Fibroblast of lung (primary cell): ENCODE measurements at places on chromosomes 16 and 17. TPM values are rescaled to one million over a fixed set of nuclear protein-coding genes. Genes with fewer than 3 reads are reported as not detected.

Gene GAST
- total RNA-seq: not detected in 2 replicates

Gene CTRB1
- not detected in 2 replicates for total RNA-seq

- peaks cover 3% of the 10 kb centered on the region for H3K36me3 ChIP-seq
- H3K27ac ChIP-seq: no peak overlapping the region
- no peak overlapping the region for H3K4me3 ChIP-seq
- H3K4me1 ChIP-seq: peaks cover 21% of the 10 kb centered on the region
These were observed 1.6 kb downstream of the CYGB start for GRCh38 chr17:76535788-76536510.

Gene UTS2R
- not detected in 2 replicates for total RNA-seq

Gene C16orf78
- not detected in 2 replicates for total RNA-seq

DNA sequence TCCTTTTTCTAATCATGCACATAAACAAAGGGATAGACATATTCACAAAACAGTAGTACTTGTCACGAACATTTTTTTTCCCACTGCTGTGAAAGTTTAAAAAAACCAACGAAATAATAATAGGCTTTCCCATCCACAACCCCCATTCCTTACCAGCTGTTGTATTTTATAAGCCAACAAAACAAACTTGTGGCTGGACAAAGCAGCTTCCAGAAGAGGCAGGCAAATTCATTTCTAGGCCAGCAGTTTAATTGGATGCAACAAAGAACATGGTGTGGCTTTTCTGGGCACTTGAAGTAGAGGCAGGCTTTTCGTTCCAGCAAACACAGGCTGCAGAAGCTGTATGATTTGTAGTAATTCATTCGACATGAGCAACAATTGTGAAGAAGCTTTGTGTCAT lies 56.0 kb upstream of the FAM20A start:
- H3K36me3 ChIP-seq: no peaks in the 10 kb centered on the region
- DNase-seq: no peak
- no peak overlapping the region for H3K27ac ChIP-seq

DNA sequence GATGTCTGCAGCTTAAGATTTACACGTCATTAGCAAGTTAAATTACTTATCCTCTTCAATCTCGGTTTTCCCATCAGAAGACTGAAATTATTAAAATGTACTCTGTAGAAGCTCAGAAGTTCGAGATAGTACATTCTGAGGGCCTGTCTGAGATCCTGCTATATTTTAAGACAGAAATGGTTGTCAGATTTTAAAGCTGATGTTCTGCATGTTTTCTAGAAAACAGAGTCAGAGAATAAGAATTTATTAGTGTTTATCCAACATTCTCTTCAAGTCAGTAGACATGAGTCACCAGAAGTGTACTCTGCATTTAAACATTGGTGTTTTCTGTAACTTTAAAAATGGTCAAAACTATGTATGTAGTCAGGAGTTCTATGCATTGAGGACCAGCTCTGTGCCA lies 155.2 kb upstream of the MYOCD start:
- peak; percentile 58 for DNase-seq
- H3K36me3 ChIP-seq: no peaks in the 10 kb centered on the region
- peaks cover 15% of the 10 kb centered on the region for H3K4me1 ChIP-seq
- no peak overlapping the region for H3K27ac ChIP-seq
- H3K4me3 ChIP-seq: no peak overlapping the region

Gene NPTX1
- total RNA-seq: 3.3 and 31.2 TPM in 2 replicates

Gene LITAFD
- not detected in 2 replicates for total RNA-seq

DNA sequence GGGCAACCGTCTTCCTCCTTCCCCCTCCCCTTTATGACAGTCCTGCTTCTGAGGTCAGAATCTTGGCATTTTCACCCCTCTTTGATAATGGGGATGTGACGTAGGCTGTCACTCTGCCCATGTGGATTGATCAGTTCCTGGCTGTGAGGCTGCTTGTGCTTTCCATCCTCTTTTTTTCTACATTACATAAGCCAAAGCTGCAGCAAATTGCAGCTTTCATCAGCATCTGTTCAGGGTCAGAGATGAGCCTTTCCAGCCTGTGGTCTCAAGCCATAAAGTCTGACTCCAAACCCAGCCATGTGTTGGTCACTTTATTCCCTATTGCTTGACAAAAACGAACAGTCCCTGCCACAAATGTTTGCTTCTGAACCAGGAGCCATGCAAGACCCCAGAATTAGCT lies 535.1 kb downstream of the CDH11 start:
- no peak overlapping the region for H3K4me3 ChIP-seq
- H3K27me3 ChIP-seq: no peaks in the 10 kb centered on the region
- no peaks in the 10 kb centered on the region for H3K36me3 ChIP-seq
- no peak overlapping the region for H3K27ac ChIP-seq
- DNase-seq: no peak

Gene RABEP1
- total RNA-seq: 46.5 and 64.4 TPM in 2 replicates

DNA sequence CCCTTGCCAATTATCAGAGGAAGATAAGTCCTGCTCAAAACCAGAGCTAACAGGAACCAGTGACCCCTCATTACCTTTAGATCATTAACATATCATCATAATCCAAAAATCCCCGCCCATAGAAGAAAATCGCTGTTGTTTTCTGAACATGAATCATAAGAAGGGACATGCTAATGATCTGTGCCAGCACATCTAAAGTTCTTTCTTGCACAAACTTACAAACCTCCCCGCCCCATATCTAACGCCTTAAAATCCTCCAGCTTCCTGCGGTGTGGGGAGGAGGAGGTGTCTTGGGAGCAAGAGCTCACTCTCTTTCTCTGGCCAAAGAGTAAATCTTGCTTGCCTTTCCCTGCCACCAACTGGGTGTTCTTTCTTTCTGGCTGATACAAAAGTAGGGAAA lies 78.3 kb downstream of the IRX3 start:
- no peaks in the 10 kb centered on the region for H3K27me3 ChIP-seq
- H3K4me1 ChIP-seq: no peaks in the 10 kb centered on the region
- no peaks in the 10 kb centered on the region for H3K36me3 ChIP-seq
- H3K27ac ChIP-seq: no peak overlapping the region
- no peak for DNase-seq
- no peak overlapping the region for H3K4me3 ChIP-seq

GRCh38 chr17:81517339-81518112 lies 4.9 kb upstream of the ACTG1 start:
- peak overlapping the region; percentile 10 for H3K4me3 ChIP-seq
- no peaks in the 10 kb centered on the region for H3K36me3 ChIP-seq
- no peak overlapping the region for H3K27ac ChIP-seq
- no peak for DNase-seq

DNA sequence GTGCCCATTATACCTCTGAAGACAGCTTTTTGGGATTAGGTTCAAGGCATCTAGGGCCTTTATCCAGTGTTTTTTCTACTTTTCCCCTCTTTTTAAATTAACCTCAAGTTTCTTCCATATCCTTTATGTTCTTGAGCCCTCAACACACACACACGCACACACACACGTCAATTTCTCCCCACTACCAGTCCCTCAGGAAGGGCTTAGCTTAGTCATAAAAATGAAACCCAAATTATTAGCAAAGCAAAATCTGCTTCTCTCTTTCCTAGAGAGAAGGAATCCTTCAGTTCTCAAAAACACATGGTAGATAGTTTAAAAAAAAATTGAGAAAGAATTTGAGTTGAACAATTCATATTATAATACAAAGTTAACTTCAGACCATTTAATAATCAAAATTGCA lies 401.1 kb downstream of the XYLT1 start:
- no peak overlapping the region for H3K4me3 ChIP-seq
- H3K4me1 ChIP-seq: no peaks in the 10 kb centered on the region
- DNase-seq: no peak
- H3K36me3 ChIP-seq: no peaks in the 10 kb centered on the region
- no peak overlapping the region for H3K27ac ChIP-seq

DNA sequence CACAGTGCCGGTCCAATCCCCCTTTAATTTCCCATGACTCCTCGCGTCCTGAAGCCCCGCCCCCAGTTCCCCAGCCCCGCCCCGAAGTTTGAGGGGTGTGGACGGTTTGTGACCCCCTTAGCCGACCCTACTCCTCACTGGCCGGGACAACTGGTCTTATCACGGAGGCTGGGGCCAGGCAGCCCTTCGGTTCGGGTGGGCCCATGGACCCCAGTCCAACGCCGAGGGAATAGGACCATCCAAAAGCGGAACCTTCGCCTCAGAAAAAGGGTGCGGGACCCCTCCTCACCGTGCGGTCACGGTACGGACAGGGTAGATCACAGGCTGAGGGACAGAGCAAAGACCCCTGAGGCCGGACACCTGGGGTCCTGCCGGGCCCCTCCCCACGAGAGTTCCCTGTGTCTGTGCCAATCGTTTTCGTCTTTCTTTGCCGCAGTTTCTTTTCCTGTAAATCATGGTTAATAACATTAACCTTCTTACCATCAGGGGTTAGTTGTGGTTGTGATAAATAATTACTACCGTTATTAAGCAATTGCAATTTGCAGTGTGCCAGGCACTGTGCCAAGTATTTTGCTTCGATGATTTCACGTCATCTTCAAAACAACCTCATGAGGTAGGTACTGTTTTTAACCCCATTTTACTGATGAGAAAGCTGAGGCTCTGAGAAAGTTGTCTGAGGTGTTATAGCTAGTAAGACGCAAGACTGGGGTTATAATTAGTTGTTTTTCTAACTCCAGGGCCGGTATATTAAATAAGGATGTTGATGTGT lies 543 bp downstream of the TMUB2 start:
- H3K27me3 ChIP-seq: no peaks in the 10 kb centered on the region
- DNase-seq: peak; percentile 70
- H3K36me3 ChIP-seq: peaks cover 14% of the 10 kb centered on the region
- H3K4me3 ChIP-seq: peak overlapping the region; percentile 100

- peak overlapping the region; percentile 94 for H3K4me3 ChIP-seq
- DNase-seq: peak; percentile 24
These were observed 1.2 kb downstream of the TBX2 start for GRCh38 chr17:61400717-61401388.

DNA sequence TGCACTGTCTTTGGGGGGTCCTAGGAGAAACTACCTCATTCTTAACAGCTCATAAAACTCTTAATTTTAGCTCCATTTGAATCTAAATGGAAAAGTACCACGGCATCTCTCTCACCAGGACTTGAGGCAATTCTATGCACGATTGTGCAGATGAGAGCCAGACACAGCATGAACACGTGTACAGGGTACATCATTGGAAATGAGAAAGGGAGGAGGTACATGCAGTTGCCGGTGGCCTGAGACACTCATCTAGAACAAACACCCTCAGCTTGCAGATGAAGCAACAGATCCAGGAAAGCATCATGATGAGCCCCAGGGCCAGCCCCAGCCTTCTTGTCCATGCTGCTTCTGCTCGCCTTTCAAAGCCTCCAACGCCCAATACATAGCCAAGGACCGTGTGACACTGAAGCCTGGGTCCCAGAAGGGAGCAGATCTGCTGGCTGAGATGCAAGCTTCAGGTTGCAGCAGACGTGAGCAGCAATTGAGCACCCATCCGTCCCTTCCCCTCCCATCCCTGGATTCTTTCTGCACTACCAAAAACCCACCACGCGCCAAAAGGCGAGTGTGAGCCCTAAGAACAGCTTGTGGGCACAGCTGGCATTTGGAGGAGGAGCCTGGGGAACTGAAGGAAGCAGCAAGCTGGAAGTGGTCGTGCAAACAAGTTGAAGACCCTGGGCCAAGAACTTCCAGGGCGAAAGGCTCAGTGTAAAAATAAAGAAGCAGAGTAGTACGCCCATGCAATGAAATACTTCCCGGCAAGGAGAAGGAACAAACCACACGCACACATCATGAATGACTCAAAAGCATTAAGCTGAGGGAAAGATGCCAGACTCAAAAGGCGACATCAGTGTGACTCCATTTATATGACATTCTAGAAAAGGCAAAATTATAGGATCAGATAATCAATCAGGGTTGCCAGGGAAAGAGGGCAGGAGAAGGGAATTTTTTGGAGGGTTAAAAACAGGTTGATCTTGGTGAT lies 7.3 kb upstream of the RCVRN start:
- no peak overlapping the region for H3K4me3 ChIP-seq
- H3K4me1 ChIP-seq: no peaks in the 10 kb centered on the region
- H3K27me3 ChIP-seq: no peaks in the 10 kb centered on the region
- H3K36me3 ChIP-seq: no peaks in the 10 kb centered on the region
- DNase-seq: no peak
- no peak overlapping the region for H3K27ac ChIP-seq

DNA sequence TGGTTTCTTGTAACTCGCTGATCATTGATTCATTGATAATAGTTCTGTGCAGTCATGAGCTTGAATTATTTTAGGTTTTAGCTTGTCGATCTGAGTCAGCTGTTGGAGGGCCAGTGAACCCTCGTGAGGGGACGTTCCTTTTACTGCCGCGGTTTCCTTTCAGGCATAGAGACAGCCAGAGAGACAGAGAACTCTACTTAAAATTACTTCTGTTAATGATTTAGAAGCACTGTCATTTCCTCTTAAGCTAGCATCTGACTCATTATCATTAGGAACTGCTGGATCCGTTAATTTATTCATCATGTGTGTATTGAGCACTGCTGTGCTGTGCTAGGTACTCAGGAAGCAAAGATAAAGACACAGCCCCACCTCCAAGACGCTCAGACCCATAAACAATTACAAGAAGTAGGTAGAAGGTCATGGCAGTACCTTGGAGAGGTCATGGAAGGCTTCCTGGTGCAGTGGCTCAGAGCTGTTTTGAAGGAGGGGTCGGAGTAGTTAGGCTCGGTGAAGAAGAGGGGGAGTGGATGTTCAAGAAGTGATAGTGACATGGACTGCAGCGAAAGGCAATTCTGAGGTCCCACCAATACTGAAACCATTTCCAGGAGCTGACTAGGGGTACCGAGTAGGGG lies 3.3 kb downstream of the PGS1 start:
- no peak overlapping the region for H3K4me3 ChIP-seq
- H3K27me3 ChIP-seq: no peaks in the 10 kb centered on the region
- peaks cover 48% of the 10 kb centered on the region for H3K4me1 ChIP-seq
- peaks cover 2% of the 10 kb centered on the region for H3K36me3 ChIP-seq

GRCh38 chr17:29572691-29573557 lies 4.4 kb downstream of the TP53I13 start:
- no peak overlapping the region for H3K4me3 ChIP-seq
- H3K36me3 ChIP-seq: peaks cover 37% of the 10 kb centered on the region
- H3K4me1 ChIP-seq: peaks cover 12% of the 10 kb centered on the region
- no peak overlapping the region for H3K27ac ChIP-seq
- DNase-seq: peak; percentile 66

GRCh38 chr16:57530104-57530521 lies 6.3 kb downstream of the CCDC102A start:
- DNase-seq: peak; percentile 58
- no peaks in the 10 kb centered on the region for H3K27me3 ChIP-seq
- no peak overlapping the region for H3K27ac ChIP-seq

DNA sequence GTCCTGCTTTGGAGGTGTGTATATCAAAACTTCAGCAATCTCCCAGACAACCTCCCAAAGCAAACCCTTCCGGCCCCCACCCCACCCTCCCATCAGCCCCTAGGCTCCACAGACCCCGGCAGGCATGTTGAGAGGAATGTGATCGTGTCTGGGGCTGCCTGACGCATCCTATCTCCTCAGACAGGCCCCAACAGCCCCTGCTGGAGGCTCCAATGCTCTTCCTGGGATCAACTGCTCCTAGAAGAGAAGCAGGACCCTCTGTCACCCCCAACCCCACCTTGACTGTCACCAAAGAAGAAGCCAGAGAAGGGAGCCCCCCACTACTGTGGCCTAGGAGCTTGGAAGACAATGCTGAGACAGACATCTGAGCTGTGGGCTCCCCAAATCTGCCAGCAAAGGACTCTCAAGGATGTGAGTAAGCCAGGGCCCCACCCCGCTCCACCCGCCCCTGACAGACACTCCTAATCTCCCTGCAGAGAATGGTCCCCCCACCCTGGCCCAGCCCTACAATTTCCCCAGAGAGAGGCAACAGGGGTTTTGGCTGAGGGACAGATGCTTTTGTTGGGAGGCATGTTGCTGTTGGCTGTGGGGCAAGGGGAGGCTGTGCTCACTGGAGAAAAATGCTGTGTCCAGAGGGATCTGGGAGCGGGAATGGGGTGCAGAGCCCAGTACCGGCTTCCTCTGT lies 1.6 kb upstream of the KRT14 start:
- H3K27me3 ChIP-seq: no peaks in the 10 kb centered on the region
- H3K27ac ChIP-seq: no peak overlapping the region
- H3K36me3 ChIP-seq: no peaks in the 10 kb centered on the region
- DNase-seq: no peak
- no peak overlapping the region for H3K4me3 ChIP-seq
- H3K4me1 ChIP-seq: no peaks in the 10 kb centered on the region
